ENCODE measurements at places on chromosomes 6 and 20.

DNA sequence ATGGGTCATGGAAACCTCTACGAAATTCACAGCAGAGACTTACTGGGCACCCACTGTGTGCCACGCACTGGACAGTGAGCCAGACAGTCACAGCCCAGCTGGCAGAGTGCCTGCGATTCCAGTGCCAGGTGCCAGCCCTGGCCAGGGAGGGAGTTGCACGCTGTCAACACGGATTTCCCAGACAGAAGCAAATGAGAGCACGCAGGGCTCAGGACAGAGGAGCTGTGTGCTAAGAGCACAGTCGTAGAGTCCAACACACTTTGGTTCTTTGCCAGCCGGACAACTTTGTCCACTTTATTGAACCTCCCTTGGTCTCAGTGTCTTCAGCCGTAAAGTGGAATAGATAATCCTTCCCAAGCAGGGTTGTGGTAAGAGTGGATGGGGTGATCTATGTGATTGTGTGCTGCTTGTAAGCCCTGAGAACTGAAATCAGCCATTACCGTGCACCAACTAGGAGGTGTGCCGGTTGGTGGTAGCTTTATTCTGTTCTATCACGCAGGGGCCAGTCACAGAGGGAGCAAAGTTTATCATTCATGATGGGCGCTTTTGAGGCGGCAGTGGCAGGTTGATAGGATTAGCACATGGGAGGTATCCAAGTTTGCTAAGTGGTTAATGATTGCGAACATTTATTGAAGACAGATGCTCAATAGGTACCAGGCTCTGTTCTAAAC lies 40.6 kb downstream of the SIRPA start:
- DNase-seq = no peak

GRCh38 chr6:42141603-42142117 lies 760 bp downstream of the C6orf132 start:
- no peak for DNase-seq

- DNase-seq = no peak
Observed at GRCh38 chr6:35592178-35592577, 79.5 kb upstream of the TULP1 start.

DNA sequence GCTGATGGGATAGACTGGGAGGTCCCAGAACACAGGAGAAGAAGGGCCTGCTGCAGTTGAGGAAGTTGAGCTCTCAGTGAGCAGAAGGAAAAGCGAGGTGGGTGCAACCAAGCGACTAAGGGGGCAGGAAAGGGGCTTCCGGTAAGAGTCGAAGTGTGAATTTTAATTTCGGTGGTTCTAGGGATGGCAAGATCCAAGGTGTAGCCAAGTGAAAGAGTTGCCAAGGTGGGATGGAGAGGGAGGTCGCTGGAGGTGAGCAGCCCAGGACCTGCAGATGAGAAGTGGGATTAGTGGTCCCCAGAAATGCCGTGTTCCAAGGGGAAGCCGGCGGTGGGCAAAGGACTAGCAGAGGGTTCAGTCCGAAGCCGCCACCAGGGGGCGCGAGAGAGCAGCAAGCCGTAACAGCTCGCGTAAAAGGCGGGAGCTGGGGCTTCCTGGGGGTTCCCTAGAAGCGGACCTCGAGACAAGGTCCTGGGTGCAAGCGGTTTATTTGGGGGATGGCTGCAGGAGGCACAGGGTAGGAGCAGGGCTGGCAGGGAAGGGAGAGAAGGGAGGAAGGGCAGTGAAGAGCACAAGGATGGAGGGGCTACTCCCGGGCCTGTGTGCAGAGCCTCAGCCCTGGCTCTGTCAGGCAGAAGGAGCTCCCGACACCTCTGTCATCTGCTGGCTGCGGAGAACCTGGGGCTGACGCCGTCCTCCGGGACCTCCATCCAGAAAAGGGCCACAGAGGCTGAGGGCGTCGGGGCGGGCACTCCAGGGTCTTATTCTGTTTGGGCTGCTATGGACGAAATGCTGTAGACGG lies 103.6 kb downstream of the PAX1 start:
- DNase-seq = no peak

DNA sequence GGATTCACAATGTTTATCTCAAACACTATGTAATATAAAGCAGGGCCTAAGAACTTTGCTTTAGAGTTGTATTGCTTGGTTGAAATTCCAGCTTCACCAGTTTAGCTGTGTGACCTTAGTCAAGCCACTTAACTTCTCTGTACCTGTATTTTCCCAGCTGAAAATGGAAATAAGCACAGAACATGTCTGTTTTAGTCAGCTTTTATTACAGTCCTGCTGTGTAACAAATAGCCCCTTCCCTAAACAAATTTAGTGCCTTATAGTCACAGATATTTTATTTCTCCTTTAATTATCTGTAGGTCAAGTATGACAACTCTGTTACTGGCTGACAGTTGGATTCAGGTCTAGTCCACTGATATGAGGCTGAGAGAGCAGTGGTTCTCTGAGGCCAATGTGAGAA lies 56.0 kb upstream of the JAG1 start:
- DNase-seq = no peak

GRCh38 chr6:1766654-1767053 lies 156.9 kb downstream of the FOXC1 start:
- DNase-seq = no peak

- no peak for DNase-seq
Observed at GRCh38 chr6:169665289-169665688, 36.5 kb downstream of the WDR27 start.

DNA sequence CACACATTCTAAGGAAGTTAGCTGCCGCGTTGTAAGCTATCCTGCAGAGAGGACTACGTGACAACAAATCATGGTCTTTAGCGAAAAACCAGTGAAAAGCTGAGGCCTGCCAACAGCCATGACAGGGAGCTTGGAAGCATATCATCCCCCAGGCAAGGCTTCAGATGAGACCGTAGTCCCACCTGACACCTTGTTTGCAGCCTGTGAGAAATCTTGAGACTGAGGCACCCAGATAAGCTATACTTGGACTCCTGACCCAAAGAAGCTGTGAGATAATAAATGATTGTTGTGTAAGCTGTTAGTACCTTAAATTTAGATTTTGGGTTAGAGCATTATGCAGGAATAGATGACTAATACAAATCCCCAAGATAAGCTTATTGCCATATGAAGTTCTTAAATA lies 45.4 kb upstream of the SENP6 start:
- no peak for DNase-seq

GRCh38 chr6:39696986-39697788 lies 28.0 kb downstream of the KIF6 start:
- no peak for DNase-seq

DNA sequence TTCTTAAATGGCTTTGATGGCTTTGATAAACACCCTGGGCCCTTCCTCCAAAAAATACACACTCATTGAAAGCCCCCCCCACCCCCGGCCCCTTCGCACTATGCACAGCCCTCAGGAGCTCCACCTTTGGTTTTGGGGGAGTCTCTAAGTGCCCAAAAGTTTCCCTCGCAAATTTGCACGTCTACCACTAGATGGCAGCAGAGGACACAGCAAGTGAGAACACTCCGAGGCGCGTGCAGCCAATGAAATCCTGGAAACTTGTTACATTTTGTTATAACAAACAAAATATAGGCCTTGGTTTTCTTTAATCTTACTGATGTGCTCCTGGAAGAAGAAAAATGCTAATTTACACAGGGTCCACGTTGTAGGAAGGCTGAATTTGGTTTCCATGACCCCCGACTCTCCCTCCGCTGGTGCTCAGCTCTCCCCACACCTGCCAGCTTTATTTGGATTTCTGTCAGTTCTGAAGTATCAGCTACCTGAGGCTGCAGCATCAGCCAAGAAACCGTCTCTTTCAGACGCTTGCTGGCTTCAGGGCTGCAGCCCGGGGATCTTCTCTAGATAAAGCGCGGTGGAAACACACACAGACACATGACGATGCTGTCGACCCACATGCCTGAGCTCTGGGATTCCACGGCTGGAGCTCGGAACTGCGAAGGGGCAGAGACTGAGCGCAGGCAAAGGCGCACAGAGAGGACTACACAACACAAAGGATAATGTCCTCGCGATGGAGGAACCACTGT lies 148.3 kb upstream of the RPS6KA2 start:
- peak; percentile 18 for DNase-seq
